ENCODE measurements at places on chromosomes 11 and 22.

GRCh38 chr22:46467006-46467405, 70.4 kb downstream of the CELSR1 start:
- DNase-seq, result no peak

DNA sequence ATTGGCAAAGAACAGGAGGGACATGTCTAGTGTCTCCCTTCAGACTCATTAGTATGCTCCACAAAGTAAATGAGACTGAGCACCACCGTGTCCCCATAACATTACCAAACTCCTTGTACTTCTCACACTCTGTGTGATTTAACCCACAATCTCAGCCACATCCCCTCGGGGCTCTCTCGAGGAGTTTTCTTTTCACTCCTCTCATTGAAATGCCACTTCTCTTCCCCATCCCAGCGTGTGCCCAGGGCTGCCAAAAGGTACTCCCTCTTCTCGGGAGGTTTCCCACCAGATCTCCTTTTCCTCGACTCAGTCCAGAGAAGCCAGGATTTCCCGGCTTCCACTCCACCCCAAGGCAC, 1.1 kb downstream of the RBFOX2 start:
- no peak for DNase-seq

GRCh38 chr11:36265793-36266628, 23.2 kb downstream of the COMMD9 start:
- peak; percentile 14 for DNase-seq

- no peak for DNase-seq
Measured at GRCh38 chr11:20671856-20672546, 2.6 kb downstream of the NELL1 start.

- no peak for DNase-seq
Measured at GRCh38 chr11:69173925-69174581, 18.3 kb downstream of the SMIM38 start.

DNA sequence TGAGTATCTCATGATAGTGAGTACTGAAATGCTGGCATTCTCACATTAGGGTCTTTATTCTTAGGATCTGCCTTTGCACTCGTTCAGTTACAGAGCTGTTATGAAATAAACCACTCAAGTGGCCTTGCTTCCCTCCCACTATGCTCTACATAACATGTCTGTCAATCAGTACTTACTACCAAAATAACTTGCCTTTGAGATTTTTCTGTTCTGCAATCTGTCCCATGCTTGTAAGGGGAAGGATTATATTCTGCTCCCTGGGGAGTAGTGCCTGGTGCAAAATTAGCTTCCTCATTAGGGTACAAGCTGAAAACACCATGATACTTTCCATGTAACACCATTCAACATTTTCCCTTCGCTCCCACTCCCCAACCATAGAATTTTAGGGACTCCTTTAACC, 1.9 kb upstream of the GRAP2 start:
- DNase-seq, result no peak

DNA sequence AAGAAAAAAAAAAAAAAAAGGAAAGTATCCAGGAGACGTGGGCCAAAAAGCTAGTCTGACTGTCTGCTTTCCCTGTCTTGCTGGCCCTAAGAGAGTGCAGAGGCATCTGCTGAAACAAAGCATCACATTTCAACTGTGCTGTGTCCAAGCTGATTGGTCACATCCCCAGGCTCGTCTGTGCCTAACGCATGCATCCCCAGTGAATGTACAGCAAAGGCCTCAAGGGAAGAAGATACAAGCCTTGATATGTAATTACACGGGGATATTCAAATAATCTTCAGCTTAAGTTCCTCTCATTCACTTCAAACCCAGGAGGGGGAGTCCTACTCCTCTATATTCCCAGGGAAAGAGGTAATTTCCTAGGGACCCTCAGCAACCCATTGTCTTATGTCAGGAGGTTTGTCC, 5.4 kb upstream of the SORL1 start:
- DNase-seq, result no peak

- no peak for DNase-seq
Measured at GRCh38 chr22:38233427-38233826, 31.6 kb downstream of the MAFF start.

- DNase-seq, result no peak
Measured at GRCh38 chr22:22609291-22609690, 35.1 kb upstream of the GGTLC2 start.

GRCh38 chr11:119310682-119311052, 6.3 kb downstream of the MCAM start:
- DNase-seq, result no peak

DNA sequence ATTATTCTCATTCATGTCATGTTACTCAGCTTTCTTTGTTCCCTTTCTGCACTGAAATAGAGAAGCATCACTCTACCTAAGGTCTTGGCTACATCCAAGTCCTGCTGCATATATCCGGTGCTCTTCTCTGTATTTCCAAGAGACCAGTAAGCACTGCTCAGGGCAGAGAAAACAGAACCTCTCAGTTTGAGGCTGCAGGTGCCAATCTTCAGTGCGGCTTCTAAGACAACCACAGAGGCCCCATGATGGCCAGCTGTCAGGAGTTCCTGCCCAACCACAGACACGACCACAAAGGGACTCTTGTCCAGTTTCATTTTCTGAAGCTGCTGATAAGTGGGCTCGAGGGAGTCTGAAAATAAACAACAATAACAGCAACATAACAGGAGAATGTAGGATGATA, 378.4 kb upstream of the PITPNB start:
- no peak for DNase-seq

GRCh38 chr11:122627745-122628144, 27.8 kb upstream of the UBASH3B start:
- DNase-seq, result no peak

All from activated T-helper 1 cell treated with anti-CD3 and anti-CD28 coated beads, Interleukin-2, amount 50 U/mL, for 16 hours (primary cell).